ENCODE measurements at places on chromosomes 5 and 9.

GRCh38 chr5:307794-308579 is 13.5 kb upstream of the AHRR start:
- DNase-seq: no peak

- DNase-seq: no peak
These were observed 116.0 kb downstream of the FGF1 start for GRCh38 chr5:142569905-142570304.

DNA sequence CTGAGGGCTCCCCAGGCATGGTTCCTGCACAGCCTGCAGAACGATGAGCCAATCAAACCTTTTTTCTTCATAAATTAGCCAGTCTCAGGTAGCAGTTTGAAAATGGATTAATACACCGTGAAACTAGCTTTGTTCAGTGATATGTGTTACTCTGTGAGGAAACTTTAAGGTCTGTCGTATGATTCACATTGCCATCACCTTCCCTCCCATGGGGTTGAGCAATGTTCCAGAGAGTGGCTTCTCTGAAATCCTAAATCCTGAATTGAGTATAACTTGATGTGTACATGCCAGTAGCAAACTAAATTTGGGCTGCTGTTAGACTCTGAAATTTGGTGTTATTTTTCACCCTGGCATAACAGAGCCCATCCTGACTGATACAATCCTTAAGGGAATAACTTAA is 866.4 kb upstream of the C9orf72 start:
- no peak for DNase-seq

DNA sequence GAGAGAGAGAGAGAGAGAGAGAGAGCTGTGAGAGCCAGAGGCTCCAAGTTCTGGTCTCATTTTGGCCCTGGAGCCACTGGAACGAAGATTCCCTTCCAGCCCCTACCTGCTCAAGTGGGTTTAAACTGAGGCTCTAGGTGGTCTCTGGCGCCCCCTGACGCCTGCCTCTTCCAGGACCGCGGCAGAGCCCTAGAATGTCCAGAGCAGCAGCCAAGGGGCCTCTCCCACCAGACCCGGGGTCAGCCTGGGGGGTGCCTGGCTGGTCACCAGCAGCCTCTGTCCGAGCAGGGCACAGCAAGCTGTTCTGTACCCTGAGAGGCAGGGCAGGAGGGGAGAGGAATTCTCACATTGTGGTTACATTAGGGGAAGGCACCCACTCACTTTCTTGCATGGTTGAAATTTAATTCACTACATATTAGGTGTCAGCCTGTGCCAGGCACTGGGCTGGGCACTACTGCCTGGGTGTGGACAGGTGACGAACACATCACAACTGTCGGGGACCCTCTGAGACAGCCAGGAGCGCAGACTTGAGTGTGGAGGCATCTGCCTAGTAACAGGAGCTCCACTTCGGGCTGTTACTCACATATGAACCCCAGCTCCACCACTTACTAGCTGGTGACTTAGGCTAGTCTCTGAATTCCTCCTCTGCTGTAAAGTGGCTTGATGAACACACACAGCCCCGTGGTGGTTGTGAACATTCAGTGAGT is 44.5 kb downstream of the AMBP start:
- no peak for DNase-seq

DNA sequence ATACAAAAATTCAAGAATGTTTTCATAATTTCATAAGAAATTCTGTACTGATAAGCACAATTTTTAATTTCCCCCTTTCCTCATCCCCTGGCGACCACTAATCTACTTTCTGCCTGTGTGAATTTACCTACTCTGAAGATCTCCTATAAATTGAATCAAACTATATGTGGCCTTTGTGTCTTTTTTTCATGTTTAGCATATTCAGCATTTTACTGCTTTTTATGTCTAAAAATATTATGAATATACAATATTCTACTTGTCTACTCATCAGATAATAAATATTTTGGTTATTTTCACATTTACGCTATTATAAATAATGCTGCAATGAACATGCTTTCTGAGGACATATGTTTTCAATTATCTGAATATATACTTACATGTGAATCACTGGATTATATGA is 144.8 kb downstream of the CYLC2 start:
- DNase-seq: no peak

GRCh38 chr9:102796244-102796643 is 198.9 kb upstream of the CYLC2 start:
- DNase-seq: no peak

GRCh38 chr5:146205499-146206202 is 2.2 kb downstream of the RBM27 start:
- DNase-seq: no peak

DNA sequence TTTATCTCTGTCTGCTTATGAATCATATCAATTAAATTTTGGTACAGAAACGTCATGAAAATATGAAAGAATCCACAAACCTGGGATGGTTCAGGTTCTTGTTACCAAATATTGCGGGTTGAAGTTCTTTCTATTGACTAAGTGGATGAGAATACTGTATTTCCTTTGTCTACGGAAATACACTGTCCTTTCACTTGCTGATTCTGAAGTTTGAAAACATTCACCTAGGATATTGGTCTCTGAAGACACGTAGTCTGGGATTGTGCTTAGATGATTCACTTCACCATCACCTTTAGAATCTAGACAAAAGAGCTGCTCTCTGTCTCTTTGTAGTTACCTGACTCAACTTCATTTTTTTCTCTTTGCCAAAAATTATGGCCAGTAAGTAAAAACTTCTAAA is 222.4 kb downstream of the FBN2 start:
- no peak for DNase-seq

- DNase-seq: no peak
These were observed 68.1 kb downstream of the AOPEP start for GRCh38 chr9:94794476-94795167.

DNA sequence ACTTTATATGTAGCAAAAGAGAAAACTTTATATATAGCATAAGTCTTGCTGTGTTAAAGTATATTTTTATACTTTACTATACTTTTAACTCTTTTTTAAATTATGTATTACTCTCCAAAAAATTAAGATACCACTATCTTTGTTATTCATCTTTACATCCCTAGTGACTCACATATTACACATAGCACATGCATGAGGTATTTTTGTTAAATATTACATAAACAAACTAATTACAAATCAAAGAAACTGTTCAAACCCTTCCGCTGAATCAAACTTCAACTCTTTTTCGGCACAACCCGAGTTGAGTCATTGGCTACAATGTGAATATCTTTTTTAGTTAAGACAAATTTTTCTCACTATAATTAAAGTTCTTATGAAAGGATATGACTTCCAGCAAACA is 32.1 kb downstream of the NADK2 start:
- DNase-seq: no peak

GRCh38 chr5:133225671-133226152 is 173.9 kb downstream of the HSPA4 start:
- DNase-seq: no peak

DNA sequence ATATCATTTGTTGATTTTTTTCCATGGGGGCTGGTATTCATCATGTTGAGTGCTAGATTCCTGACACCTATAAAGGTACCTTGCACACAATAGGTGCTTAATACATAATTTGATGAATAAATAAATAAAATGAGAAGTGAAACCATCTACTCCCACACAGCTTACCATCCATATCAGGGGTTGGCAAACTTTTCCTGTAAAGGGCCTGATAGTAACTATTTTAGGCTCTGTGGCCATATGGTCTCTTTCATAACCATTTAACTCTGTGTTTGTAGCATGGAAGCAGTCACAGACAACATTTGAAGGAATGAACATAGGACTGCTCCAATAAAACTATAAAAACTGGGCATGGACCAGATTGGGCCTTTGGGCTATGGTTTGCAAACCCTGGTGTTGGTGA is 100.3 kb downstream of the GCNT1 start:
- no peak for DNase-seq

DNA sequence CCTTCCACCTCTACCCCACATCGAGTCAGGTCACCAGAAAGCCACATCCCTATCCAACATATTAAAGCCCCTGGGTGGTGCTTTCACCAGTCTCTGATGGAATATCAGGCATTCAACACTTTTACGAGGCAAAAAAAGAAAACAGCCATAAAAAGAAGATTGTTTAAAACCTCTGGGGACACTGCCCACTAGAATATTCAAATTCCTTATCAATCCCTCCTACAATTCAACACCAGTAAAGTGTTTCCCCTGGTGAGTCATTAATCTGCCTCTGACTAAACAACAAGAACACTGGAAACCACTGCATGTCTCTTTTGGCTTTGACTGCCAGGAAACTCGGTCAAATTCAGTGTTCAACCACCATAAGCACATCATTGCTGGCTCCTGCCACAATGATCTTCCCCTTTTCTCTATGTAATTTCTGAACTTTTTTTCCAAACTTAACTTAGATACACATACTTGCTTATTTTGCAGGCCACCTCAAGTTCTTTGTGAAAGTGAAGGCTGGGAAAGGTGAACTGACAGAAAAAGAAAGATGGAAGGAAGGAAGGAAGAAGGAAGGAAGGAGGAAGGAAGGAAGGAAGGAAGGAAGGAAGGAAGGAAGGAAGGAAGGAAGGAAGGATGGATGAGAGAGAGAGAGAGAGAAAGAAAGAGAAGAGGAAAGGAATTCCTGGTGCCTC is 105.3 kb downstream of the PAX5 start:
- DNase-seq: no peak

- no peak for DNase-seq
These were observed 46.1 kb downstream of the ZNF618 start for GRCh38 chr9:113922160-113922559.

DNA sequence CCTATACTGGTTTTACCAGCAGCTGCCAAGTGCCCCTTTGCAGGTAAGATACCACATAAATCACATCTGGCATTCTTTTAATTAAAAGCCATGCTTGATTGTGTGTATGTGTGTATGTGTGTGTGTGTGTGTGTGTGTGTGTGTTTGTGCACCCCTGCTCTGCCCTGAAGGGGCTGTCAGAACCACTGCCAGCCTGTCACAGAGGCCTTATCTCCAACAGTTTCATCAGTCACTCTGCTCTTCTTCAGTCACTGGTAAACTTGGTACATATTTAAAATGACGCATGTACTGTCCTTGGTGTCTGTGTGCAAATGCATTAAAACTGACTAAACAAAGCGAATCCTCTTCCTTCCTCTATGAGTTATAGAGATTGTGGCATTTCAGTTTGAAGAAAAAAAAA is 19.0 kb upstream of the NR5A1 start:
- no peak for DNase-seq

DNA sequence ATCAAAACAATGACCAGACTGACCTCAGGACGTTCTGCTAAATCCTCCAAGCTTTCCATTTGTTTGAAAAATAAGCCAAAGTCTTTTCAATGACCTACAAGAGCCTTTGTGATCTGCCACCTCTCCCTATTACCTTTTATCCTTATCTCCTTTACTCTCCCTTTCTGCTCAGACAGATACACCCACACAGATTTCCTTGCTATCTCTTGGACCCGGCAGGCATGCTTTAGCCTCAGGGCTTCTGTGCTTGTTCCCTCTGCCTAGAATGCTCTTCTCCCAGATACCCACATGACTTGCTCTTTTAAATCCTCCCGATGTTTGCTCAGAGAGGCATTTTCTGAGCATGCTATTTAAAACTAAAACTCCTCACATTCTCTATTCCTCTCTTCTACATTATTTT is 8.9 kb upstream of the ELOVL7 start:
- no peak for DNase-seq

GRCh38 chr9:105836936-105837660 is 142.8 kb downstream of the TMEM38B start:
- no peak for DNase-seq

DNA sequence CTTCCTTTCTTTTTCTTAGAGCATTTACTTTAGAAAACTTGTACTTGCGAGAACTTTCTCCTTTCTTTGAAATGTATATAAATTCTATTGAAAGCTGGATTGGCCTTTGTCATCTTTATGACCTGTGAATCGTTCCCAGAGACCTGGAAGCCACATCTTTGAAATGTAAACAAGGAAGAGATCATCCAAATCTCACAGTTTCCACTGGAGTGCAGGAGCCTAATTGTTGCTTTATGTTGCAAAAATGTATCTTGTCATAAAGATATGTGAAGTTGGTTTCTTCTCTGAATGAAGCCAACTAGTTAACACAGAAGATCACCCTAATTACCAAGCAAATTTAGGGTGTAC is 1101.8 kb downstream of the TAF11L14 start:
- no peak for DNase-seq

- no peak for DNase-seq
These were observed 23.2 kb downstream of the CDKN2A start for GRCh38 chr9:21970800-21971640.

DNA sequence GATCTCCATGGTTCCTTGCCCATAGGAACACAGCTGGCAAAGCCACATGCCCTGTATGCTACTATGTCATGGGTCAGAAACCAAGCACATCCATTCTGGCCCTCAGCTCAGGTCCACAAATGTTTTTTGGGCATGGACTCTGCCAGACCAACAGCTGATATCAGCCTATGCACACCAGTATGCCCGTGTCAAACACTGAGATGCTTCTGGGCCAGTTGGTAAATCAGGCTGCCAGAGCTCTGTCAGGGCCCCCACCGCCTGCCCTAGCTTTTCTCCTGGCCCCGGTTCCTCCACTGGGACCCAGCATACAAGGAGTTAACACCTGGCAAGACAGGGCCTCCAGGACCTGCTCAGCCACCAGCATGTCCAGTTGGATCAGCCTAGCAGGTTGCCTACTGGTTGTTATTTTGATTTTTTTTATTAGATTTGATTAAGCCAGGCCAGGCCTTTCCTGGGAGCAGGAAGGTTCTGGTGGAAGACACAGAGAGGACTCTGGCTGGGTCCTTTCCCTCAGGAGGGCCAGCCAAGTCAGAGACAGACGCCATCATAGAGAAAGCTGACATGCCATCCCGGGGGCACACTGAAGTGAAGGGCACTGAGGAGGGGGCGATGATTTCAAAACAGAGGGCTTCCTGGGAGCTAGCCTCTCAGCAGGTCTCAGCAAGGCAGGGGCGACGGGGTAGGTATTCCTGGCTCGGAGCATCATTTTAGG is 65.8 kb downstream of the TSTD2 start:
- DNase-seq: no peak

DNA sequence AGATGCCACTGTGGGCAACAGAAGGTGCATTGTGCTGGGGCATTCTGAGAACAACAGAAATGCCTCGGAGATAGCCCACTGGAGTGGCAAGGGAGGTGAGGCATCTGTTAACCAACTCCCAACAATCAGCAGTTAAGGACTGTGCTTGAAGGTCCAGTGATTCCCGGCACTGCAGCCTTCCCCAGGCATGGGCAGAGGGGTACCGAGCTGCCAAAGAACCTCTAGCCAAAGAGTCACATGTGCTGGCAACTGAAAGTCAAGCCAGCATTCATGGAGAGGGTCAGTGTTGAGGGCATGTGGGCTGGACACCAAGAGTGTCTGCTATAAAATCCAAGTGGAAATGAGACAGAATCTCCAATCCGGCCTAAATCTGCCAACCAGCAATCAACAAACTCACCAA is 149.6 kb downstream of the ASTN2 start:
- no peak for DNase-seq

Data from stimulated activated CD4-positive, alpha-beta T cell treated with anti-CD3 and anti-CD28 coated beads, Interleukin-1b, Interleukin-23, amount 100 ng/mL, for 24 hours (primary cell).